ENCODE measurements at places on chromosomes 4 and X. TPM values are rescaled to one million over a fixed set of nuclear protein-coding genes. Genes with fewer than 3 reads are reported as not detected.

Gene DMP1
- total RNA-seq: not detected

Gene TMEM47
- not detected for total RNA-seq

Gene SCML1
- total RNA-seq: 6.4 TPM

Gene SATL1
- total RNA-seq: not detected

Gene SOD3
- total RNA-seq: not detected

Gene IL3RA
- total RNA-seq: 0.53 TPM

Gene HMGN5
- total RNA-seq: 1.2 TPM

Gene CXCL10
- total RNA-seq: 0.17 TPM

GRCh38 chr4:145815027-145815612 lies 123.5 kb downstream of the ZNF827 start:
- DNase-seq: no peak
- H3K27me3 ChIP-seq: no peaks in the 10 kb centered on the region
- peaks cover 85% of the 10 kb centered on the region for H3K36me3 ChIP-seq
- H3K4me3 ChIP-seq: no peak overlapping the region

GRCh38 chr4:106569146-106570031 lies 200.8 kb upstream of the GIMD1 start:
- H3K4me1 ChIP-seq: no peaks in the 10 kb centered on the region
- H3K4me3 ChIP-seq: no peak overlapping the region
- no peaks in the 10 kb centered on the region for H3K36me3 ChIP-seq
- no peak for DNase-seq
- H3K27me3 ChIP-seq: no peaks in the 10 kb centered on the region
- H3K27ac ChIP-seq: no peak overlapping the region

DNA sequence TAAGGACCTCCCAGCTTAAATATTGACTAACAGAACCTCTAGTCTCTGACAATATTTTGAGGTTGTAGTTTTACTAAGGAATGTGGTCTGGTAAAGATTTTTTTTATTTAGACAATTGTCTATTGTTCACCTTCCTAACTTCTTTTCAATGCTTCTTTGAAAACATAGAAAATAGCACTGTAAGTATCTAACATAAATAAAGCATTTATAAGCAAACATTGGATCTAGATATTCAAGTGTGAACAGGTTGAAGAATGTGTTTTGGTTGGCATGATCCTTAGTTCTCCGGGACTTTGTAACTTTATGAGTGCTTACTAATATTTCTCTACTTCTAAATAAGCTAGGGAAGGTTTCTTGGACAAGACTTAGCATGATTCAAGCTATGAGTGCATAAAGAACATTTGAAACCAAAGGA lies 285.4 kb upstream of the ARSJ start:
- H3K4me1 ChIP-seq: no peaks in the 10 kb centered on the region
- no peak overlapping the region for H3K27ac ChIP-seq
- H3K27me3 ChIP-seq: no peaks in the 10 kb centered on the region
- DNase-seq: no peak
- H3K4me3 ChIP-seq: no peak overlapping the region
- H3K36me3 ChIP-seq: no peaks in the 10 kb centered on the region

GRCh38 chrX:19410259-19410658 lies 66.5 kb downstream of the PDHA1 start:
- no peak for DNase-seq
- H3K27me3 ChIP-seq: peaks cover 2% of the 10 kb centered on the region
- no peak overlapping the region for H3K4me3 ChIP-seq
- H3K27ac ChIP-seq: no peak overlapping the region
- no peaks in the 10 kb centered on the region for H3K36me3 ChIP-seq
- no peaks in the 10 kb centered on the region for H3K4me1 ChIP-seq

- no peaks in the 10 kb centered on the region for H3K36me3 ChIP-seq
- no peak overlapping the region for H3K4me3 ChIP-seq
- no peak for DNase-seq
- peaks cover 2% of the 10 kb centered on the region for H3K4me1 ChIP-seq
- no peaks in the 10 kb centered on the region for H3K27me3 ChIP-seq
- H3K27ac ChIP-seq: no peak overlapping the region
Observed at GRCh38 chrX:15142084-15142715, 127.7 kb downstream of the ASB9 start.

GRCh38 chrX:10401239-10401638 lies 219.1 kb downstream of the MID1 start:
- H3K4me3 ChIP-seq: no peak overlapping the region
- no peaks in the 10 kb centered on the region for H3K36me3 ChIP-seq
- no peak overlapping the region for H3K27ac ChIP-seq
- no peak for DNase-seq

GRCh38 chr4:42954963-42955669 lies 62.6 kb downstream of the GRXCR1 start:
- H3K27ac ChIP-seq: no peak overlapping the region
- DNase-seq: no peak
- no peaks in the 10 kb centered on the region for H3K36me3 ChIP-seq
- no peaks in the 10 kb centered on the region for H3K4me1 ChIP-seq

DNA sequence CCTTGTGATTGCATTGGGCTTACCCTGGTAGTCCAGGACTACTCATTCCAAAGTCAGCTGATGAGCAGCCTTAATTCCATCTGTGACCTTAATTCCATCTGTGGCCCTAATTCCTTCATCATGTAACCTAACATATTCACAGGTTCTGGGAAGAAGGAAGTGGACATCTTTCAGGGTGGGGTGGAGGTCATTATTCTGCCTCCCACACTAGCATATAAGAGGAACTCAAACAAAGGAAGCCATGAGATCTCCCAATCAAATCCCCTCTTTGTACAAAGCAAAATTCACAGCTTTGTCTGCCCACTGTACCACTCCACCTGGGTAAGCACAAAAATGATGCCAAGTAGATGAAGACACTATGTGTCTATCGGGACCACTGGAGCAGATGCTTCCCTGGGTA lies 87.3 kb downstream of the SLC2A9 start:
- no peak overlapping the region for H3K4me3 ChIP-seq
- no peak for DNase-seq
- H3K27me3 ChIP-seq: peaks cover 6% of the 10 kb centered on the region
- H3K27ac ChIP-seq: no peak overlapping the region
- H3K36me3 ChIP-seq: no peaks in the 10 kb centered on the region
